NB4 (cell line): ENCODE measurements at places on chromosomes 3 and 15.

DNA sequence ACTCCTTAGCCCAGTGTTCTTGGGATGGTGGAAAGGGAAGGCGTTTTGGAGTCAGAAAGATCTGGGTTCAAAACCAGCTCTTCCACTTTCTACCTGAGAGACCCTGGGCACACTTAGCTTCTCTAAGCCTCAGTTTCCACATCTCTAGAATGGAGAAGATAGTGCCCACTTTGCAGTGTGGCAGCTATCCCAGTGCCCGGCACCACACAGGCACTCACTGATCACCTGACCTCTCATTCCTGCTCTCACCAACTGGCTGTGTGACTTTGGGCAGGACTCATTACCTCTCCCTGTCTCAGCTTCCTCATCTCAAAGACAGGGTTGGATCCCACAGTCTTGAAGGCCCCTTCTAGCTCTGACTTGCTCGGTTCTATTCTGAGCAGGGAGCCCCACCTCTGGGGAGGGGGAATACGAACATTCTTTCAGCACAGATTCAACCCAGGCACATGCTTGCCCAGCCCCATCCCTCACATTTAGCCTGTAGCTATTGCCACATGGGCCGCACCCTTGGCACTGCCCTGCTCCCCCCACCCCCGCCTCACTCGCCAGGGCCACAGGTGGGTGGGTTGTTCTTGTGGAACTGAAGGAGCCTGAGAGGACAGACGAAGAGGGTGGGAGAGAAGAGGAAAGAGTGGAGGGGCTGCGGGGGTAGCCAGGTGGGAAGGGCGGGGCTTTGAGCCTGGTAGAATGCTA is 39.2 kb downstream of the EPHB3 start:
- DNase-seq: no peak

- no peak for DNase-seq
Measured at GRCh38 chr3:151052756-151053155, 32.7 kb upstream of the MED12L start.

- no peak for DNase-seq
Measured at GRCh38 chr15:59960318-59960717, 43.8 kb upstream of the FOXB1 start.

GRCh38 chr15:74780523-74781430 is 1.1 kb upstream of the CSK start:
- DNase-seq: peak; percentile 92

GRCh38 chr3:57756528-57757401 is 656 bp downstream of the SLMAP start:
- peak; percentile 74 for DNase-seq

DNA sequence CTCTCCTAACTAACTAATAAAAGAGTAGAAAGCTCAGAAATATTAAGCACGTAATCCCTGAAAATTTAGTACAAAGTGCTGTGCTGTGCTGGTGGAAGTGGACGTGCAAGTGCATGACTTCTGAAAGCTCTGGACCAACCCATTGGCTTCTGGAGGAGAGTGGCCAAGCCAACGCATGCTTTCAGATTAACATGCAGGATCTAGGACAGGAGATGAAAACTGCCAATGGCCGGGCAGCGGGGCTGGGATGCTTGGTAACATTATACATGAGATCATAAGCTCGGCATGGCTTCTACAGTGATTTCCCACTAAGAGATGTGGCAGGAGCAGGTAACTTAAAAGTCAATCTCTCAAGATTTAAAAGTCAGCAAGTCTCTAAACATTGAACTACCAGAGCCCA is 170.8 kb upstream of the SNTN start:
- DNase-seq: no peak

- DNase-seq: no peak
Measured at GRCh38 chr15:35061825-35062737, 23.0 kb downstream of the NANOGP8 start.

DNA sequence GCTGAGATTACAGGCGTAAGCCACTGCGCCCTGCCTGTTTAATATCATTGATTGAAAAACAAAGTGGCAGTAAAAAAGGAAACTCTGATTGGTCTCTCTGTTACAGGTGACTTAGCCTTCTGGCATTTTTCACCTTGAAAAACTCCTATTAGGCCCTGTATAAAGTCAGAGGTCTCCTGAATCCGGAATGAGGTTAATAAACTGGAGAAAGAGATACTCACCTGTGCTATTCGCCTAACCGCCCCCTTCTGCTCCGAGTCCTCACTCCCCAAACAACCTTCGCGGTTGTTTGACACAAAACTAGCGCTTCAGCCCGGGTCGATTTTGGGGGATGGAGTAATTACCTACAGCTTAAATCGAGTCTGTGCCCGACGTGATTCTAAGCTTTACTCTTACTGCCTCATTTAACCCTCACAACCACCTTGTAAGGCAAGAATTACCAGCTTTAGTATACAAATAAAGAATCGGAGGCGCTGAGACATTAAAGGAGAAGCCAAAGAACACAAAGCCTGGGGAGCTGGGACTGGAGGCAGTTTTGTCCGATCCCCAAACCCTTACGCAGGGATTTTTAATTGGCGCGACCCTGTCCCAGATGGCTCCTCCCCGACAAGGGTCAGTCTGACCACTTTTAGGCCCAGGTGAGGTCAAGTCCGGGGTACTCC is 441 bp downstream of the CEP70 start:
- no peak for DNase-seq

DNA sequence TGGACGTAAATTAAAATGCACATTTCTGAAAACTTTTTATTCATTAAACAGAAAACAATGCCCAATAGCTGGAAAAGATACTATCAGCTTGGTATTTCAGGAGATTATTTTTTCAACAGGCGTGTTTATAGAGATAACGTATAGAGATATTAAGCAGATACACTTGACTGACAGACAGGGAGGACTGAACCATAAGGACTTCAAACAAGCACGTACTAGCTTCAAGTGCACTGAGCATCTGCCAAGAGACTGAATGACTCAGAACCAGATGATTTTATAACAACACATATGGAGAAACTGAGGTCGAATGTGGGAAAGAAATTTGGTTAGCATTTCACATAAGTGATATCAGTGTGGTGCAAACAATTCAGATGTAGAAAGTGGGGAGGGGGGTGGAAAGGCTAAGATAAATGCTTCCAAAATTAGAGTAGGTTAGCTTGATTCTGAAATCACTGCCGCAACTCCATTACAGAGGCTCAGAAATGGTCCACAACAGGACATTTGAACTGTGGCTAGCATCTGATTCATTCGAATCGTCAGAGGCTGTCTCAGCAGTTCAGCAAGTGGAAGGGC is 103.5 kb downstream of the SEMA6D start:
- DNase-seq: no peak

DNA sequence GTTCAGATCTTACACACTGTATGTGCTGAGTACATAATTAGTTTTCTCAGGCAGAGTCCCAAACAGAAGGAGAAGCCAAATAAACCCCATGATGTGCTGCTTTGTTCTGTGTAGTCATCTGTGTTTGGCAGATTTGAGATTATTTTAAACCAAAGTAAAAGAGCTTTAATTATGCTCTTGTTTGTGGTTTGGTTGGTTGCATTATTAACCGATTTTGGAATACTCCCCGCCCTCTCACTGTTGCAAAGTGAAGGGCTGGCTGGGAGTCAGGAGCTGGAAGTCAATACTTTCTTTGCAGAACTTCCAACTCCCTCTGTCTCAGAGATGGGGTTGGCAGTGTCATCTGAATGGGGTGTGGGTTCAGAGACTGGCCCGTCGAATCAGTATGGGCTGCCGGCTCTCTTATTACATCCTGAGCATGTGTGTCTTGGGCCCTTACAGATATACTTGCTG is 34.4 kb downstream of the SLCO3A1 start:
- DNase-seq: no peak

GRCh38 chr15:90987561-90988141 is 6.7 kb downstream of the PRC1 start:
- no peak for DNase-seq

DNA sequence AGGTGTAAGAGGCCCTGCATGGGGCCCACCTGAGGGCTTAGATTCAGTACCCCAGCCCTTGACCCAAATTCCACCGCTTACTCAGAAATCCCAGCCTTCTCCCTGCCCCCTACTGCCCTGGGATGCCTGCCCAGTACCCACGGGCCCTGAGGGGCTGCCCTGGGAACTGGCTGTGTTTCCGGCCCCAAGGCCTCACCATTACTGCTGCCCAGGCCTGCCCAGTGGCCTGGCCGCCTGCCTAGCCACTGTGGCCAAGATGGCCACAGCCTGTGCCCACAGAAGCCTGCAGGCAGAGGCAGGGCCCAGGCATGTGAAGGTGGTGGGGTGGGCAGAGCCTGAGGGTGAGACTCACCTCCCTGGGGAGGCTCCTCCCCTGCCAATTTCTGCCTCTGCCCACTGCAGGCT is 6.1 kb upstream of the PRKCD start:
- no peak for DNase-seq

DNA sequence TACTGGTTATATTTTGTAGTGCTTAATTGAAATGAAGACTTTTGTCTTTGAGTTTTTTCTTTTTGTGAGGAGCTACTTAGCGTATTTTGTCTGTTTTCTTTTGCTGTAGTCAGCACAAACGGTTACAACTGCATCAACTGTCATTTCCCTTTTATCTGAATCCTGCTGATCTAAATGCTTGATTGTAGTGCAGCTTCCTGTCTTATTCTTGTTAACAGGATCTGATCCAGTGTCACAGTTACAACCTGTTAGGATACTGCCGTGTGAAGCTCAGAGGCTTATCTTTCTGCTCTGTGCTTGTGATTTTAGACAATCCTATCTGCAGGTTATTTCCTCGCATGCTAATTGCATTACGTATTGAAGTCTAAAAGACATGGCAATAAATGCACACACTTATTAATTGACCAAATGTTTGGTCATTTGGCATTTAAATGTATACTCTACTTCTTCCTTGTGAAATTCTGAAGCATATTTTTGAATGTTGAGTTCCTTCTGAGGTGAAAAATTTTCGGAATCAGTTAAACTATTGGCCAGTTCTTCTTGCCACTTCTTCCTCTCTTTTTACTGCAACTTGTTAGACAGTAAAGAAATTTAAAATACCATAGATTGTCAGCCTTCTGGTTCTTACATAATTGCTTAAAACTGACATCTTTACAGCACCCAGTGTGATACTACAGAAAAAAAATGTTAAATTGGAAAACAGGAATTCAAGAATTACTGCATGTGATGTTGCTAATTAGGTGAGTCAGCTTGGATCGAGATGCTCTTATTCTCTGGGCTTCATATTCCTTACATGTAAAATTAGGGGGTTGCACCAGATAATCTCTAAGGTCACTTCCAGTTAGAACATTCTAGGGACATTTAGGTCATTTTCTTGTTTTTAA is 168.2 kb downstream of the MBNL1 start:
- DNase-seq: no peak

DNA sequence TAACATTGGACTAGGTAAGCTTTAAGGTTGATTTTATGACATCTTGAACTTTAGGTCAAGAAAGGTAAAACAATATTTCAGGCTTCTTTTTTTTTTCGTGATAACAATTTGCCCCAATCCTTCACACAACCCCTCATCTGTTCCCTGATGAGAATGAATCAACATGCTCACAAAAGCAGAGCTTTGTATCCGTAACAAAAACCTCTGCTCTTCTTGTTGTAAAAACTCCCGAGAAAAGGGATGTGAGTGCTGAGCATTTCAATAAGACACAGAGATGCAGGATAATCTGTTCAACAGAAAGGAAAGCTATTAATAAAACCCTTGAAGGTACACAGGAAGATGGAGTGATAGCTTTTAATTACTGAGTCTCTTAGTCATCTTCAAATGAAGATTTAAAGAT is 94.3 kb downstream of the RAD18 start:
- DNase-seq: no peak

- DNase-seq: no peak
Measured at GRCh38 chr15:73796331-73796831, 43.2 kb upstream of the INSYN1 start.

- no peak for DNase-seq
Measured at GRCh38 chr3:31235062-31235700, 297.5 kb upstream of the STT3B start.

GRCh38 chr3:52302426-52303145 is 13.5 kb upstream of the DNAH1 start:
- no peak for DNase-seq
